ENCODE measurements at places on chromosomes 4 and X. TPM values are rescaled to one million over a fixed set of nuclear protein-coding genes. Genes with fewer than 3 reads are reported as not detected.

The GLUD2 gene
- total RNA-seq = 9.6 TPM

The FABP2 gene
- not detected for total RNA-seq

The CXorf51A gene
- total RNA-seq = not detected

The MAGEA10 gene
- not detected for total RNA-seq
